IMR-90 (cell line): ENCODE measurements at places on chromosomes 2 and 18.

- H3K27ac ChIP-seq = no peak overlapping the region
- H3K36me3 ChIP-seq = no peaks in the 10 kb centered on the region
- DNase-seq = no peak
Measured at GRCh38 chr18:59728816-59729215, 31.6 kb upstream of the CCBE1 start.

DNA sequence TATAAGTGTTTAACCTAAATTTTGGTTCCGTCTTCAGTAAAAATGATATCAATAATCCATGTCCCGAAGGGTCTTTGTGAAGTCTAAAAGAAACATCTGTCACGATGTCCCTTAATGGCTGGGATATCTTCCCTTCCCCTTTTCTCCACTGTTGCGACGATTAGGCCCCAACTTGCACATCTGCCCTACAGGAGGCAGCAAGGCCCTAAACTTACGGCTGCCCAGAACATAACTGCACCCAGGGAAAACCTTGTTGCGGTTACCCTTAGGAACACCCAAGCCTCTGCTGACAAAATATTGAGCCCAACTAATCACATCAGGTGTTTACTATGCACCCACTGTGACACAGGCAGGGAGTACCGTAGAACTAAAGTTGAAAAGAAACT, 1.3 kb upstream of the SMAD2 start:
- DNase-seq = no peak
- H3K4me3 ChIP-seq = peak overlapping the region; percentile 98
- H3K36me3 ChIP-seq = no peaks in the 10 kb centered on the region
- no peaks in the 10 kb centered on the region for H3K4me1 ChIP-seq

- peaks cover 37% of the 10 kb centered on the region for H3K36me3 ChIP-seq
- H3K4me3 ChIP-seq = no peak overlapping the region
- no peaks in the 10 kb centered on the region for H3K27me3 ChIP-seq
- no peak overlapping the region for H3K27ac ChIP-seq
Measured at GRCh38 chr2:37143974-37144373, 12.8 kb downstream of the EIF2AK2 start.

DNA sequence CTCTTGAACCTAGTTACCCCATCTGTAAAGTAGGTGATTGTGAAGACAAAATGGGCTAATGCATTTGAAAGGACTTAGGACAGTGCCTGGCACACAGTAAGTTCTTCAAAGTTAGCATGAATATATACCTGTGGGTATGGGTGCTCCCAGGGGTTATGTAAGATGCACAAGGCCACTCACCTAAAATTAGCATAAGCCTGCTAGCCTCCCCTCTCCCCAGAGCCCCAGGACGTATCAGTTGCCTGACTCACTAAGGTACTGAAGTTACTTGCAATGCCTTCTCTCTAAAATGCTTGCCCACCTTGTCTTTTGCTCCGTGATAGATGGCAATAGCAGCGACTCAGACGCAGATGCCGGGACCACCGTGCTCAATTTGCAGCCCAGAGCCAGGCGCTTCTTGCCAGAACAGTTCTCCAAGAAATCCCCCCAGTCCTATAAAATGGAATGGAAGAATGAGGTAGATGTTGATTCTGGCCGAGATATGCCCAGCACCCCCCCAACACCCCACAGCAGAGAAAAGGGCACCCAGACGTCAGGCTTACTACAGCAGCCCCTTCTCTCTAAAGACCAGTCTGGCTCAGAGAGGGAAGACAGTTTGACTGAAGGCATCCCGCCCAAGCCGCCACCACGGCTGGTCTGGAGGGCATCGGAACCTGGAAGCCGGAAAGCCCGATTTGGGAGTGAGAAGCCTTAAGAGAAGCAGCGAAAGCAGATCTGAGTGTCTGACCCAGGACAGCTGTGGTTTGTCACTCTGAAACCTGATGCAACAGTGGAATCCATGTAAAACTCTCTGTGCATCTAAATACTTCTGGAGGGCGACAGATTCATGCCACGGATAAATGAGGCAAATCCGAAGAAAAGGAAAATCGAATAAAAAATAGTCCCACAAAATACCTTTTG, 53.8 kb upstream of the TMEM182 start:
- peaks cover 13% of the 10 kb centered on the region for H3K27me3 ChIP-seq
- H3K4me3 ChIP-seq = no peak overlapping the region
- H3K36me3 ChIP-seq = no peaks in the 10 kb centered on the region
- no peak for DNase-seq

DNA sequence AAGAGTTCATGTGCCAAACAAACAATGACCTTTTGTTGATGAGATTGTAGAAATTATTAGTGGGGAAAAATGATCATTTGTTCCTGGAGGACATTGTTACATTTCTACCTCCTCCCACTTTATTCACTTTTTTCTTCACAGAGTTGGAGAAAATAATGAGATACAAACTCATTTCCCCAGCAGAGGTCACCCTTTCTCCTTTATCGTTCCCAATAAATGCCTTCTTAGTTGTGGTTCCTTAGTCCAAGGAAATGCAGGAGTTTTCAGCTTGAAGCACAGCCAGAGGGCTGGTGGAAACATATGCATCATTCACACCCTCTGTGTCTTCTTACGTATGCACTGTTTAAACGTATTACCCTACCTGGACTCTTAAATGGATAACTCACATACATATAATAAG, 108.8 kb downstream of the SLC4A3 start:
- H3K4me1 ChIP-seq = no peaks in the 10 kb centered on the region
- no peaks in the 10 kb centered on the region for H3K36me3 ChIP-seq
- no peak overlapping the region for H3K4me3 ChIP-seq
- 0 out of 2 replicates have a peak, but pooled peaks cover under 1% of the 10 kb centered on the region for H3K27me3 ChIP-seq
- no peak overlapping the region for H3K27ac ChIP-seq

GRCh38 chr2:219918944-219919343, 291.5 kb downstream of the SLC4A3 start:
- no peak overlapping the region for H3K4me3 ChIP-seq
- peaks cover 5% of the 10 kb centered on the region; the same call in 1 of the 2 replicates for H3K27me3 ChIP-seq
- H3K4me1 ChIP-seq = no peaks in the 10 kb centered on the region
- no peaks in the 10 kb centered on the region for H3K36me3 ChIP-seq
- no peak overlapping the region for H3K27ac ChIP-seq

DNA sequence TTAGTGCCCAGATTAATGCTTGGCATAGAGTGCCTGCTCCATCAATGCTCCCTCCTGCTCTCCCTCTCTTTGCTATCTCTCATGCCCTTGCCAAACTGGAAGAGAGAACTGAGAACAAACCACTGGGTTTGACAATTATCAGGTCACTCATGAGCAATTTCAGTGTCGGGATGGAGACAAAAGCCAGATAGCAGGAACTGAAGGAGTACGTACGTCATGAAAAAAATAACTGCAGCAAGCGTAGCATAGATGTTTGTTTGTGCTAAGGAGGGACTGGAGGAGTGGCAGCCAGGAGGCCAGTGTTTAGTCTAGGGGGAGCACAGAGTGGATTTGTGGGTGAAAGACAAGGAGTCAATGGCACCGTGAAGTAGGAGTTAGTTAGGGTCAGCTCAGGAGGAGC, 113.3 kb downstream of the POLE4 start:
- H3K27ac ChIP-seq = no peak overlapping the region
- DNase-seq = peak; percentile 4
- no peaks in the 10 kb centered on the region for H3K36me3 ChIP-seq
- H3K27me3 ChIP-seq = no peaks in the 10 kb centered on the region
- peaks cover 5% of the 10 kb centered on the region for H3K4me1 ChIP-seq

GRCh38 chr2:26251893-26252292, 7.2 kb downstream of the HADHB start:
- peak; percentile 31 for DNase-seq
- peaks cover 1% of the 10 kb centered on the region; the same call in 1 of the 2 replicates for H3K4me1 ChIP-seq
- H3K27me3 ChIP-seq = no peaks in the 10 kb centered on the region
- peaks cover 3% of the 10 kb centered on the region; the same call in 1 of the 2 replicates for H3K36me3 ChIP-seq

- H3K27me3 ChIP-seq = peaks cover 6% of the 10 kb centered on the region
- H3K4me3 ChIP-seq = no peak overlapping the region
- no peaks in the 10 kb centered on the region for H3K4me1 ChIP-seq
- DNase-seq = peak; percentile 40
Measured at GRCh38 chr18:49510393-49511115, 23.5 kb upstream of the C18orf32 start.

DNA sequence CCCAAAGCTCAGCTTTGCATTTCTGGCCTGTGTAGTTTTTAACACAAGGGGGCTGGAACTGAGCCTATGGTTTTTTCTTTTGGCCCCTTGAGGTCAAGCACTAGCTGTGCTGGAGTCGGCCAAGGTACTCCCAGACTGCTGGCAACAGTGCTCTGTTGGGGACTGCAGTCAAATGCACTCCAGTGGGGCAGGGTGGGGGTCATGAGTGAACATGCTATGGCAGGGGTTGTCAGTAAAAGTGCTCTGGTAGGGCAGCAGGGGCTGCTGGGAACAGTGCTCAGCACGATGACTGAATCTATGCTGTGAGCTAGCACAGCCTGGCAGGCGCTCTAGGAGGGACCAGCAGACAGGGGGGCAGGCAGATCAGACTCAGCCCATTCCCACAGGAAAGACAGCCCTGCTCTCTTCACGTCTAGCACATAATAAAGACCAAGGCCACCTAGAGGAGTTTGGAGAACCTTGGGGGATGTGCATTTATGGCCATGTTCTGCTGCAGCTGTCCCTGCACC, 55.0 kb upstream of the CERS6 start:
- H3K27ac ChIP-seq = no peak overlapping the region
- H3K4me3 ChIP-seq = no peak overlapping the region
- no peaks in the 10 kb centered on the region; the same call in 1 of the 2 replicates for H3K27me3 ChIP-seq
- DNase-seq = no peak
- no peaks in the 10 kb centered on the region for H3K4me1 ChIP-seq
- no peaks in the 10 kb centered on the region for H3K36me3 ChIP-seq

- no peak for DNase-seq
- H3K27me3 ChIP-seq = no peaks in the 10 kb centered on the region
- peaks cover 23% of the 10 kb centered on the region for H3K4me1 ChIP-seq
- no peak overlapping the region for H3K4me3 ChIP-seq
- no peaks in the 10 kb centered on the region for H3K36me3 ChIP-seq
- H3K27ac ChIP-seq = peak overlapping the region; percentile 51; the same call in 1 of the 2 replicates
Measured at GRCh38 chr2:1758774-1759610, 14.7 kb upstream of the PXDN start.

- peak; percentile 64 for DNase-seq
- H3K27ac ChIP-seq = no peak overlapping the region
- H3K27me3 ChIP-seq = no peaks in the 10 kb centered on the region
- no peak overlapping the region for H3K4me3 ChIP-seq
Measured at GRCh38 chr2:225865468-225865867, 466.0 kb downstream of the NYAP2 start.

DNA sequence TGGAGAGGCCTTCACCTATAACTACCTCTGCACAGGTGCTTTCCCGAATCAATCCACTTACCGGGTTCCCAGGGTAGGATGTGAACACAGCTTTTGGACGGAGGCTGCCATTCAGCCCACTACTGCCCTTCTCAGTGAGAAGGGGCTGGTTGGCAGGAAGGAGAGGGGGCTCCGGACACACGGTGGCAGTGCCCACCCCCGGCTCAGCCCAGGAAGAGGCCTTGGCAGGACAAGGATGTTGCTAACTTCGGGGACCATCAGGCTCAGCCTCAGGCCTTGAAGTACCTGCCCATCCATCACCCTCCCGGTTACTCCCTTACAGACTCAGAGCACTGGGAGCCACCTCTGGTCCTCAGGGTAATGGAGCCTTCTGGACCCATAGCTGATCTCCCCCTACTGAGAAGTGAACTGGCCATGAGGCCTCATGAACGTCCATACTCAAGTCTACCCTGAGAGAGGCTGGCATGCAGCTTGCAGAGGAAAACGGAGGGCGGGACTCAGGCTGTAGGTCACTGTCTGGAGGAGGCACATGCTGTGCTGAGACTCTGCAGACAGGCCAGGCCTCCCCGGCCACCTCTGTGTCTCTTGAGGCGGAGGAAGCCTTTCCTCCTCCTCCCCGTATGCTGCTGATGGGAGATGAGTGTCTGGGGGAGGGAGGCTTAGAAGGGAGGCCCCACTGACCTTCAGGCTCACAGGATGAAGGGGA, 191.0 kb downstream of the TWIST2 start:
- no peaks in the 10 kb centered on the region for H3K4me1 ChIP-seq
- H3K4me3 ChIP-seq = no peak overlapping the region
- no peak for DNase-seq
- H3K27me3 ChIP-seq = peaks cover 13% of the 10 kb centered on the region; the same call in 1 of the 2 replicates

DNA sequence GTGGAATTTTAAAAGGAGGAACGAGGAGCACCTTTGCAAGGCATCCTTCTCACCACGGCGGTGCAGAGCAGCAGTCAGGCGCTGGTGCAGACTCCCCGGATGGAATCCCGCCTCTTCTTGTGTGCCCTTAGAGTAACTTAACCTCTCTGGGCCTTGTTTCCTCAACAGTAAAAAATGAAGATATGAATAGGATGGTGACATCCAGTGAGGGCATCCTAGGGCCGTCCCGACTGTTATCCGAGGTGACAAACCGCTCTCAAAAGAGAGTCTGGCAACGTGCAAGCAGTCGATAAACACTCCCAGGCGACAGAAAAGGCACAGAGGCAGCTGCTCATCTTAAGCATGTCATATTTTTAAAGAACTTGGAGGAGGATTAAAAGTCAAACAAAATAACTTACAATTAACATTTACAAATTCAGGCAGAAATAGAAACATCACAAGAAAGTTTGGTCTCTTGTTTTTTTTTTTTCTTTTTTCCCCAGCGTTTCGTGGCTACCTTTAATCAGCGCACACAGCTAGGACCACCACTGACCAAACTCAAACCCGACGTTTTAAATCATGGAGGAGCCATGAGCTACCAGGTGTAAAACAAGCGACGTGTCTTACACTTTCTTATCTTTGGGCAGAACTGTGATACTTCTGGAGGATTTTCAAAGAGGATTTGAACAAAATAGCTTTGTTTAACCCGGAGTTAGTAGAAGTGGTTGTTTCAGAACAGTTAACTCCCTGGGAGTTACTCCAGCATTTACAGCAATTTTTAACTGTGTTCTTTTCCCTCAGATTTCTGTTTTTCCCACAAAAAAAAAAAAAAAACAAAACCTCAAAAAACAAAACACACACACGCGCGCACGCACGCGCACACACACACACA, 2.1 kb downstream of the MBP start:
- H3K4me1 ChIP-seq = peaks cover 13% of the 10 kb centered on the region
- no peaks in the 10 kb centered on the region for H3K36me3 ChIP-seq
- H3K27me3 ChIP-seq = peaks cover 16% of the 10 kb centered on the region
- H3K4me3 ChIP-seq = no peak overlapping the region; the same call in 1 of the 2 replicates
- no peak overlapping the region for H3K27ac ChIP-seq

- no peaks in the 10 kb centered on the region for H3K4me1 ChIP-seq
- DNase-seq = no peak
- H3K27ac ChIP-seq = no peak overlapping the region
- H3K36me3 ChIP-seq = no peaks in the 10 kb centered on the region
Measured at GRCh38 chr18:48292782-48293424, 116.3 kb downstream of the ZBTB7C start.

DNA sequence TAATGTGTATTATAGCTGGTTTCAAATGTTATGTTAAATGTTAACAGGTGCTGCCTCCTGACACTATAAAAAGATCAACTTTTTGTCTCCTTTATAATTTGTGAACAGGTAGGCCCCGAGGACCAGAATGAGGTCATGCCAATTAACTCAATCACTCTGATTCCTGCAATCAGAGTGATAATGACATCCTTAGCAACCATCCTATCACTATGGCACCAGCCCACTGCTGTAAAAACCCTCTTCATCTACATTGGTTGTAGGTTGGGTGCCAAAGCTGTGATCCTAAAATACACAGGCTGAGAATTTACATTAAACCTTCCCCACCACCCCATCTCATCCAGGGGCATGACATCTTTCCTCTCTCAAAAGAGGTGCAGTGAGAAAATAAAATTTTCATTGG, 103.5 kb downstream of the CPO start:
- no peak overlapping the region for H3K4me3 ChIP-seq
- H3K4me1 ChIP-seq = peaks cover 2% of the 10 kb centered on the region
- H3K36me3 ChIP-seq = no peaks in the 10 kb centered on the region
- H3K27ac ChIP-seq = no peak overlapping the region
- DNase-seq = no peak
